ENCODE measurements at places on chromosomes 6 and 20. TPM values are rescaled to one million over a fixed set of nuclear protein-coding genes. Genes with fewer than 3 reads are reported as not detected.

Gene CRISP3
- not detected for total RNA-seq

Gene KIAA0408
- 0.27 TPM for total RNA-seq

Gene PLA2G7
- not detected for total RNA-seq

Gene POPDC3
- 39.0 TPM for total RNA-seq

GRCh38 chr6:92114797-92115196 lies 1304.6 kb downstream of the EPHA7 start:
- no peak overlapping the region for H3K27ac ChIP-seq
- no peak for DNase-seq
- no peaks in the 10 kb centered on the region for H3K4me1 ChIP-seq
- no peaks in the 10 kb centered on the region for H3K27me3 ChIP-seq
- H3K36me3 ChIP-seq = no peaks in the 10 kb centered on the region
- no peak overlapping the region for H3K4me3 ChIP-seq

DNA sequence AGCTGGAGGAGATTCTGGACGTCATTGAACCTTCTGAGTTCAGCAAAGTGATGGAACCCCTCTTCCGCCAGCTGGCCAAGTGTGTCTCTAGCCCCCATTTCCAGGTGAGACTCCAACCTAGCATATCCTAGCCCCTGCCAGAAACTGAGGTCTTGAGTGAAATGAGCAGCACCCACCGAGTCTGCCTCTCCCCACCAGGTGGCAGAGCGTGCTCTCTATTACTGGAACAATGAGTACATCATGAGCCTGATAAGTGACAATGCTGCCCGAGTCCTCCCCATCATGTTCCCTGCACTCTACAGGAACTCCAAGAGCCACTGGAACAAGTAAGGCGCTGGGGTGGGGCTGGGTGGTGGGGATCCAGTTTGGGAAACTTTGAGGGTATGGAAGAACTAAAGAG lies 4.6 kb downstream of the MEA1 start:
- H3K36me3 ChIP-seq = peaks cover 65% of the 10 kb centered on the region
- peak; percentile 35 for DNase-seq
- no peak overlapping the region for H3K4me3 ChIP-seq
- no peaks in the 10 kb centered on the region for H3K27me3 ChIP-seq
- no peak overlapping the region for H3K27ac ChIP-seq

GRCh38 chr6:90297115-90297866 lies 648 bp upstream of the BACH2 start:
- H3K36me3 ChIP-seq = no peaks in the 10 kb centered on the region
- DNase-seq = no peak
- peaks cover 15% of the 10 kb centered on the region for H3K4me1 ChIP-seq
- peak overlapping the region; percentile 78 for H3K4me3 ChIP-seq

- no peaks in the 10 kb centered on the region for H3K36me3 ChIP-seq
- H3K27me3 ChIP-seq = peaks cover 12% of the 10 kb centered on the region
- H3K4me1 ChIP-seq = peaks cover 24% of the 10 kb centered on the region
- peak; percentile 43 for DNase-seq
- peak overlapping the region; percentile 34 for H3K4me3 ChIP-seq
These were observed 103.2 kb upstream of the FOXP4 start for GRCh38 chr6:41442800-41443501.

- no peak for DNase-seq
- no peaks in the 10 kb centered on the region for H3K36me3 ChIP-seq
- H3K27ac ChIP-seq = no peak overlapping the region
- peaks cover 4% of the 10 kb centered on the region for H3K4me1 ChIP-seq
- H3K4me3 ChIP-seq = no peak overlapping the region
- H3K27me3 ChIP-seq = no peaks in the 10 kb centered on the region
These were observed 1.8 kb upstream of the RNF24 start for GRCh38 chr20:4017051-4017712.

- no peak for DNase-seq
- no peak overlapping the region for H3K27ac ChIP-seq
- H3K4me1 ChIP-seq = no peaks in the 10 kb centered on the region
- H3K27me3 ChIP-seq = no peaks in the 10 kb centered on the region
- no peaks in the 10 kb centered on the region for H3K36me3 ChIP-seq
- H3K4me3 ChIP-seq = no peak overlapping the region
These were observed 414.3 kb downstream of the SAMD5 start for GRCh38 chr6:147922799-147923198.

GRCh38 chr6:4134841-4135664 lies at the start of gene ECI2:
Gene ECI2, minus strand, starts transcription at chr6:4135575. Its CDS starts 15 bp downstream, at chr6:4135560.
- H3K4me3 ChIP-seq = peak within 1 kb of the TSS; percentile 68
- H3K27ac ChIP-seq = peak within 1 kb of the TSS; percentile 90
- peaks cover 24% of the 10 kb centered on the region for H3K4me1 ChIP-seq
- peak; percentile 68 for DNase-seq

- no peak overlapping the region for H3K4me3 ChIP-seq
- H3K36me3 ChIP-seq = no peaks in the 10 kb centered on the region
- peaks cover 9% of the 10 kb centered on the region for H3K4me1 ChIP-seq
- H3K27ac ChIP-seq = no peak overlapping the region
- DNase-seq = no peak
- peaks cover 11% of the 10 kb centered on the region for H3K27me3 ChIP-seq
These were observed 14.2 kb upstream of the SLCO4A1 start for GRCh38 chr20:62627901-62628612.

All from heart right ventricle (tissue), 16 donors.